ENCODE measurements at places on chromosomes 16 and 17. TPM values are rescaled to one million over a fixed set of nuclear protein-coding genes. Genes with fewer than 3 reads are reported as not detected.

DNA sequence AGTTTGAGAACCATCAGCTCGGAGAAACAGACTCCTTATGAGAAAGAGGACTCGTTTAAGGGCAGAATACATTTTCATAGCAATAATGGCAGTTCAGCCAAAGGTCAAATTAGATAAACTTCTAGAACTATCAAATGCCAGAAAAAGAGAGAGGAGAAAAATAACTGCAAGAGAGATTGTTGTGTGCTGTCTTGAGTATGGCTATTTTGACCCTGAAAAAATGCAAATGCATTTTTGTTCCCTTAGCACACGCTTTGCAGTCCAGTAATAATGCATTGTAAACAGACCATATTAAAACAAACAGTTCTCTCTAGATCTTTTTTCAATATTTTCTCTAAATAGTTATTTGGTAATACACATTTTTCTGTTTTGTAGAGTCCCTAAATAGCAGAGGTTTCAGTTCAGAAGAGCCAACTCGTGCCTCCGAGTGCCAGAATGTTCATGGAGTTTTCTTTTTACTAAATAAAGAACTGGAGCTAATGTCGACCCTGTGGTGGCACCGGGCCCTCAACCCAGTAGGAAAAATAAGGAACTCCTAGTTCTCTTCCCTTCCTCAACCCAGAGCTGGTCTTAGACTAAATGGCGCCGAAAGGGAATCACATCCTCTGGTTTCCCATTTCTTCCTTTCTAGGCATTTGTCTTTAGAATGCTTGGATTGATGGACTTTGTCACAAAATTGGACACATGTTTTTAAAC lies 298.0 kb downstream of the MAP2K4 start:
- DNase-seq, result no peak

The RNF213 gene
- 94.7 TPM for total RNA-seq

DNA sequence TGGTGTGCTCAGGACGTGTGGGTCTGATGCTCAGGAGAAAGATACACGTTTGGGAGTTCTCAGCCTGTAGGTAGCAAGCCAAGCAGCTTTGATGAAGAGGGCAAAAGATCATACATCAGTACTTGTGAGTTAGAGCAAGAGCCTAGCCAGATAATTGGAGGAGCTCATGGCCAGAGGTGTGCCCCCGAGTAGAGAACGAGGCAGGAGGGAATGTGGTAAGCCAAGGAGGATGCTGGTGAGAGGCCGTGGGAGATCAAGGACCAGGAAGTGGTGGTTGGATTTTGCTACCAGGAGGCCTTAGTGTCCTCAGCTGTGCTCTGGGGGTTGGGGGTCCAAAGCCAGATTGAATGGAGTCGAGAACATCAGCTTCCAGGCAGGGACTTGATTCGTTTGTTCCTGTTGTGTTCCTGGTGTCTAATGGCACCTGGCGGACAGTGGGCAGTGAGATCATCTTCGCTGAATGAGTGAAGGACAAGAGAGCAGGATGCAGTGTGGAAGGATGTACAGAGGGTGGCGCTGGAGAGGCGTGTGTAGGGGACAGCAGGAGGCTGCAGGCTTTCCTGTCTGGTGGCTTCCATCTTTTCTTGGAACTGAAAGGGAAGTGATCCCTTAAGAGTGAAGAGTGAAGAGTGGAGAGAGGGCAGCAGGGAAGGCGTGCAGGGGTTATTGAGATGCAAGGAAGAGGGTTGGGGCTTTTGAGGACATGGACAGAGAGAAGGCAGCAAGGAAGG lies 11.6 kb downstream of the FBXL19 start:
- DNase-seq, result no peak

DNA sequence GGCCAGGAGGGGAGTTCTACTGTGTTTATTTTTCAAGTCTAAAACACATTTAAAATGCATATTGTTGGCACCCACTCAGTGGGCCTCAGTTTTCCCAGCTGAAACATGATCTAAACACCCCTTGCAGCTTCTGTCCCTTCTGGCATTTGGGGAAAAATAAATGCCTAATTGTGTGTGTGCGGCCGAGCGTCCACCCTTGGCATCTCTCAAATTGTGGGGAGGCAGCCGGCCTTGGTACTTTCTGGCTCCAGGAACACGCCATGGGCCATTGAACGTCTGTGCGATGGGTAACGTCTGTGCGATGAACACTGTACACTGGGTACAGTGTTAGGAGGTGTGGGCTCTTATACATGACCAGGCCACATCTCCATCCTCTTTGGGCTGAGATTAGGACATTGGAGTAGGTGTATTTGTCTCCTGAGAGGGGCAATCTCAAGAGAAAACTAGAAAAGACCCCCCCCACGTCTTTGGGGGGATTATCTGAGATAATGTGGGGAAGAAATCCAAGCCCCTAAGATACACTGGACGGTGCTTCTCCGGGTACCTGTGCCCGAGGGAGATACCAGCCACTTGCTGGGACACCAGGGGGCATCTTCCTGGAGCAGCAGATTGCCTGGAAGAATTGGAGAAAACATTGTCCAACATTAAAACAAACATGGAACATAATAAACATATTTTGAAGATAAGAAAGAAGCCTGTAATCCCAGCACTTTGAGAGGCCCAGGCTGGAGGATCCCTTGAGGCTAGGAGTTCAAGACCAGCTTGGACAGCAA lies 54.9 kb downstream of the RAB11FIP4 start:
- DNase-seq, result no peak

GRCh38 chr17:30954046-30954830 lies 16.6 kb upstream of the RNF135 start:
- no peak for DNase-seq
